ENCODE measurements at places on chromosomes 4 and X. TPM values are rescaled to one million over a fixed set of nuclear protein-coding genes. Genes with fewer than 3 reads are reported as not detected.

GRCh38 chr4:54547299-54548097 is 110.3 kb upstream of the KIT start:
- no peak for DNase-seq

BTC gene
- 1.8 TPM for total RNA-seq

FUNDC1 gene
- total RNA-seq: 7.2 TPM

DNA sequence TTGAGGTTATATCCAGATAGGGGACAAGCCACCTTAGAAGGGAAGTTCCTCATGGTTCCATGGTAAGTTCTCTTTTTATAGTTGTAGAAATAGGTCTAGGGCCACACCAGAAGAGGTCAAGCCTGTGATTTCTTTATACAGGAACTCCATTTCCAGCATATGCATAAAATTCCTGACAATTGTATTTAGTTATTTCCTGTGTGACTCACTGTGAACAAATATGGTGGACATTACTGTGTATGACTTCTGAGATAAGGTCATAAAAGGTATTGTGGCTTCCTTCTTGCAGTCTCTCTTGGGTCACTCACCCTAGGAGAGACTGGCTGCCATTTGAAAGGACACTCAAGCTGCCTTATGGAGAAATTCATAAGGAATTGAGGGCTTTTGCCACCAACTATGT is 2.2 kb upstream of the C4orf36 start:
- no peak for DNase-seq

TMEM31 gene
- total RNA-seq: not detected

DNA sequence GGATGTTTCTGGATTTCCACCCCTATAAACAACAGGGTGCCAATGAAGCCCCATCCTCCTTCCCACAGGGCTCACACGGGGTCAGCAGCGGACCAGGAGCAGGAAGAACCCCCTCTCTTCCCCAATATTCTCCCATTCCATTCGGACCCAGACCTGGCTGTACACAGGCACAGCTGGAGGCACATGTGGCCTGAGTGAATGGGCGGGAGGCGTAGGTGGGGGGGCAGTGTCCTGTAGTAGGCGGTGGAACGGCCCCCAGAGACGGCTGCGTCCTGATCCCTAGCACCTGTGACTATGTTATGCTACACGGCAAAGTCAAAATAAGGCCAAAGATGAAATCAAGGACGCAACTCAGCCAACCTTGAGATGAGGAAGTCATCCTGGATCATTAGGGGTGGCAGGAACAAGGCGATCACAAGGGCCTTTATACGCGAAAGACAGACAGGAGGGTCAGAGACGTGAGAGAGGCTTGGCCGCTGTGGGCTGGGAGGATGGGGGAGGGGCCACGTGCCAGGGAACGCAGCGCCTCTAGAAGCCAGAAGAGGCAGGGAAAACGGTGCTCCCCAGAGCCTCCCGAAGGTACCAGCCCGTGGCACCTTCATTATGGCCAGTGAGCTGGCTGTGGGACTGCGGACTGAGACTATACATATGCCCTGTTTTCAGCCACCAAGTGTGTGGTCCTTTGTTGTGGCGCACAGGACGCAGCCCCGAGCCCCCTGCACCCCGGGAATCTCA is 75.6 kb downstream of the WFS1 start:
- DNase-seq: no peak

EPHA5 gene
- not detected for total RNA-seq

DNA sequence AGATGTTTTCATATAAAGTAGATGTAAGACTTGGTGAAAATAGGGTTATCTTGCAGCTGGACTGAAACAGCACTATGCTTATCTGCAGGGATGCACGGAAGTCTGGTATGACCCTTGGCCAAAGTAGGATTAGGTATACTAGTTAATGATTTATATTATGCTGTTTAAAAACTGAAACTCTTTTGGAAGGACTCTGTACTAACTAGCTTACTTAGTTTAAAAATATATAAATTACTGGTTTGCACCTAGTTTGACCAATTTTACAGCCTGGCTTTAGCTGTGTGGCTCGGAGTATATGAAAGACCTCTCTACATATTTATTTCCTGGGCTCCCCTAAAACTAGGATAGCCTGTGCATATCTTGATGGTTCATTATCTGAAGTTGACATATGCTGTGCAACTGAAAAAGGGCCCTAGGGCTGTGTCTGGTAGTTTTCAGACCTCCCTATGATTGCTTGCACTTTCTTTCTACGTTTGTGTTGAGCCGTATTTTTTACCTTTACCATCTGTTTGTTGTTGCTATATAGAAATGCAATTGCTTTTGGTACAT is 89.2 kb downstream of the TMEM144 start:
- no peak for DNase-seq

- no peak for DNase-seq
These were observed 63.8 kb upstream of the ATOH1 start for GRCh38 chr4:93764639-93765246.

DNA sequence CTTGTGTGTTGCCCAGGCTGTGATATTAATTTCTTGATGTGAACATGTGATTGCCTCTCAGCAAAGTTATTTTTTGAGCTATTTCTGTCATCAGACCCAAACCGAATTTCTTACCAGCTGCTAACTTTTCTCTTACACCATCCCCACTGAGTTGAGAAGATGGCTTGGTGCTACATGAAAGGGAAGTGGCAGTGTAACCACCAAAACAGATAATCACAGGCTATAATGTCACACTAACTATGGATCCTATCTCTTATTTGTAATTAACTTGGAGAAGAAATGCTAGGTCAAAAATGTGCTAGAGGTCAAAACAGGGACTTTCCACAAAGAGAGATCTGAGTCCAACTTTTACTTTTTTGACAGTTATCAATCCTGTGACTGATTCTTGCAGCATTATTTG is 43.8 kb downstream of the ELOVL6 start:
- no peak for DNase-seq

DNA sequence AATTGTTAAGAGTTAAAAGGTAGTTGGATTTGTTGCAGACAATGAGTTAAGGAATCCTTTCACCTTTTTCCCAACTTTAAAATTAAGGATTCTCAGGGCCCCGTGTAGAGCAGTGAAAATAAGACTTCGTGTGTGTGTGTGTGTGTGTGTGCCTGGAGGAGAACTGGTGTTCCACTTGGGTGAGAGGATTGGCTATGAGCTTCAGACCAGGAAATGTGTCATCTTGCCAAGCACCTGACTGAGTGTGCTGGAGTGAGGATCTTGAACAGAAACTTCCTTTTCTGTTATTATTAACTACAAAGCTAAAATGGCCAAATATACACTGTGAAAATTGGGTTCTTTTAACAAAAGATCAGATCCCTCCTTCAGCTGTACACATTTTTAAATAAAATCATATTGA is 113.1 kb upstream of the VCX2 start:
- no peak for DNase-seq

DNA sequence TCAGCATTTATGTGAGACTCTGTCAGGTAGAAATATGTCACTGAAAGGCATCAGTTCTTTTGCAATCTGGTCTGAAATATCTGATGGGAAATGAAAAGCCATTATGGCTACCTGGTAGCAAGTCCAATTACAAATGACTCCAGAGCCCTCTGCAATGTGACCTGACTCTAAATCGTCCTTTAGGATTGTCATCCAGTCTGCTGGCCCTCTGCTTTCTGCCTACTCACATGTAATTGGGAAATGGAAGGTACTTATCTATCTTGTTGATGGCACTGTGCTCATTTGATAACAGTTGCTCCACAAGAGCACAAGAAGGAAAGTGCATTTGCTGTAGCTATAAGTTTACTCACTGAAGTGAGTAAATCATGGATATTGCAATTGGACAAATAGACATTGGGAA is 799.8 kb downstream of the RAPGEF2 start:
- no peak for DNase-seq

HHIP gene
- total RNA-seq: 1.6 TPM

- DNase-seq: no peak
These were observed 748.0 kb upstream of the PCDH7 start for GRCh38 chr4:29972121-29972520.

RADX gene
- 4.3 TPM for total RNA-seq

MAGEA11 gene
- not detected for total RNA-seq

EVC2 gene
- total RNA-seq: 14.5 TPM

- no peak for DNase-seq
These were observed 76.0 kb upstream of the GIMD1 start for GRCh38 chr4:106444557-106444956.

GRCh38 chrX:47958761-47959342 is 44.9 kb downstream of the ZNF182 start:
- no peak for DNase-seq

GRCh38 chrX:22126327-22126726 is 94.2 kb downstream of the PHEX start:
- DNase-seq: no peak

- no peak for DNase-seq
These were observed 21.3 kb upstream of the AMBN start for GRCh38 chr4:70570796-70571195.

GRCh38 chrX:15664487-15665444 is at the start of gene CLTRN:
TSS of gene CLTRN (minus strand) at chrX:15664805. CDS start at chrX:15664775, 30 bp downstream.
- DNase-seq: no peak

DNA sequence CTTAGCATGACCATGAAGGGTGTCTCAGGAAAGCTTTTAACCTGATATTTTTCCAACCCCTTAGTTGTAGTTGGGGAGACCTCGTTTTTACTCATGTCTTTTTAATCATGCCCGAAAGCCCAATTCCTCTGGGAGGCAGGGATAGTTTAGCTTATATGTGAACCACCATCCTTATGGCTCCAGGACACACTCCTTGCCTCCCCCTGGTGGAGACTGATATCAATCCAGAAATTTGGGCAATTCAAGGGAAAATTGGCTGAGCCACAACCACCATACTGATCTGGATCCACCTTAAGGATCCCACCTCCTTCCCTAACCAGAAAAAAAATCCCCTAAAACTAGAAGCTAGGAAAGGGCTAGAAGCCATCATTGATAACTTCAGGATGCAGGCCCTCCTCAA is 13.4 kb upstream of the COL25A1 start:
- no peak for DNase-seq

DNA sequence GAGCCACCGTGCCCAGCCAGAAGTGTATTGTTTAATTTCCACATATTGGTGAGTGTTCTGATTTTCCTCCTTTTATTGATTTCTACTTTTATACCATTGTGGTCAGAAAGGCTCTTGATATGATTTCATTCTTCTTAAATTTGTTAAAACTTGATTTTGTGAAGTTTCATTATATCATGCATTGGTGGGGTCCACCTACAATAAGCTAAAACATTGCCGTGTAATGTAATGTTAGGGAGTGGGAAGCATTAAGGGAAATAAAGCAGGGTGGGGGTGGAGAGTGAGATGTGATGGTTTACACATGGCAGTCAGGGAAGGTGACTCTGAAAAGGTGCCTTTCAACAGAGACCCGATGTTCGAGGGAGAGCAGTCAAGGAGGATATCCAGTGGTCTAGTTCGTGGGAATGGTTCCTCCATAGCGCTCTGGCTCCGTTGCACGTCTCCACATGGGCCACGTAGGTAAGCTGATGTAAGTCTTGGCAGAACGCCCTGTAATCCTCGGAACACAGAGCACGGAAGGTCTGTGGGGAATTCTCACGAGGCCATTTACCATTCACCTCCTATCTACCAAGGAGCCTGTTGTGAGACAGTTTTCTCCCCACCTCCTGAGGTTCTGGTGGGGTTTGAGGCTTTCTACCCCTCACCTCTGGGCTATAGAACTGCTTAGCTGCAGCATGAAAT is 7.7 kb upstream of the WDR13 start:
- no peak for DNase-seq

HEPH gene
- 4.3 TPM for total RNA-seq

ASMTL gene
- 20.4 TPM for total RNA-seq

DNA sequence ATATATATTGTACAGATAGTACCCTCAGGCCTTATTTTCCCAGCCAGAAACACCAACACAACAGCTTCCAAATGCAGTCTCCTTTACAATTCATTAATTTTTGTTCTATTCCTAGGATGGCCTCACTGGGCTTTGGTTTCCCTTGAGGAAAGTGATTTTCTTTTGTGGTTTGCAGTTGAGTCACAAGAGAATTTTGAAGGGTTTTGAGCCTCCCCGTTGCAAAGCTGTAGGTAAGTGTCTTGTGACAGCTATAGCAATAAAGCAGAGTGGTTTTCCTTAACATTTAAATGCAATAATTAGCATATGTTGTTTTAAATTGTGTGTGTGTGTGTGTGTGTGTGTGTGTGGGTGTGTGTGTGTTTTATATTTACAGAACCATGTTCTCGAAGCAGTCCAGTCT is 54.1 kb upstream of the WDR17 start:
- no peak for DNase-seq

DNA sequence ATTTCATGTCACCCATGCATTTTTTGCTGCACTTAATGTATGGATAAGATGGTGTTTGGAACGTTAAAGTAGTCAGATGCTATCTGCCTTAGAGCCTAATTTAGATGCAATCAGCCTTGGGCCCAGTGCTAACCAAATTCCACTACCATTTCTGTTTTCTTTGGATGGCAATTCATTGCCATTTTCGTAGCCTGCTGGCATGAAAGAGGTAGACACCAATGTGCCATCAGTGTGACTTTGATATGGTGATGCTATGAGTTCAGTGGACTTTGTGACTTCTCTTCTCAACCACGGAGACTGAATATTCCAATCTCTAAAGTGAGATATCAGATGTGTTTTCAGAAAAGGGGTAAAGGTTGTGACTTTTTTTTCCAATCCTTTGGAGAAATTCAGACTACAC is 1.5 kb downstream of the ETFDH start:
- no peak for DNase-seq

DNA sequence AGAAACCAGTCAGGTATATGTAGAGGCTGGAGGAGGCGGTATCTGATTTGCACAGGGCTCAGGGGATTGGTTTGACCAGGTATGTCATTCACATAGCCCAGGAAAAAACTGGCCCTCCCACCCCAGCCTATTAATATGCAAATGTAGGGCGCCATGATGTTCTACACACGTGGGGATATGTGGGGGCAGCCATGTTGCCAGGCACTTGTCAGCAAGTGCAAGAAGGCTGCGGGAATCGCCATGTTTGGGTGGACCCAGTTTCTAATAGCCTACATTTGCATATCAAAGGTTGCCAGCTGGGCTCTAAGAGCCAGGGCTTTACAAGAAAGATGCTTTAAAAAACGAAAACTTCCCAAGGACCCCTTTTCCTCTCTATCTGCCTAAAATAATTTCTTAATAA is 335.1 kb downstream of the SMARCA1 start:
- no peak for DNase-seq
